ENCODE measurements at places on chromosomes 4 and X.

GRCh38 chr4:84691170-84691691 lies 108.3 kb downstream of the CDS1 start:
- peak; percentile 98 for DNase-seq

DNA sequence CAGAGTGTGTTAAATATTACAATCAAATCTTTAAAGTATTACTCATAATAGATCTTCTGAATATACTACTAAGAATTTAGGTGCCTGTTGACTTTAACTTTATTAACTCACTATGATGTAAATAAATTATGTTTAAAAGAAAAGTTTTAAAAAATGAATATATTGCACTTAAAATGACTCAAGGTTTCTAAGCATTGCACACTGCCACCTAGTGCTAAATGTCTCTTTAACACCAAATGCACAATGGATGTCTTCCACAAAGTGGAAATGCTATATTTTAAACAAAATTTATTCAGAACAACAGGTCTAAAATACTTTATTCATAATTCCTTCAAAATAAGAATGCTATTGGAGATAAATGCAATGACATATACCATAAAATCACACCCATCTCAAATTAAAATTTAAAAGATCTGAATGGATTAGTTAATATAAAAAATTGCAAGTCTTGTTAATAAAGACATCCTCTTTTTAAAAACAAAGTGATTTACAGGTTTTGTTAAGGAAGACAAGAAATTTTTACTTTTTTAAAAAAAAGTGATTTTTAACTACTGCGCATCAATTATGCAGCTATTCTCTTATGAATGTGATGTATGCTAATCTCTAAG lies 5.5 kb downstream of the INPP4B start:
- DNase-seq = peak; percentile 35

DNA sequence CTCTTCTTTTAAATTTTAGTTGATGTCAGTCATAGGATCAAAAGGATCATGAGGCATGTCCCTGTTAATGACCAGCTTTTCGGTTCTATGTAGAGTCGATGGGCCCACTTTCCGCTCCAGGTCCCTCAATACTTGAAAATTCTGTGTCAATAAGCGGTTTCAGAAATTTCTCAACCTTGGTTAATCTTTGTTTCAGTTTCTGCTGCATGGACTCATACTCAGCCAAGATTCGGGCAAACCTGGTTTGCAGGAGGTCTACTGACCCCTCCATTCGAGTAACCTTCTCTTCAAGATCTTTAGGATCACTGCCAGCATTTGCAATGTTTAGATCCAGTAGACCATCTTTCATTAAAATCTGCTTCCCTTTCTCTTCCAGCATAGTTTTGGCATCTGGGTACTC lies 22.0 kb upstream of the NFXL1 start:
- DNase-seq = no peak

GRCh38 chrX:52410439-52411394 lies 41.9 kb downstream of the XAGE2 start:
- no peak for DNase-seq

DNA sequence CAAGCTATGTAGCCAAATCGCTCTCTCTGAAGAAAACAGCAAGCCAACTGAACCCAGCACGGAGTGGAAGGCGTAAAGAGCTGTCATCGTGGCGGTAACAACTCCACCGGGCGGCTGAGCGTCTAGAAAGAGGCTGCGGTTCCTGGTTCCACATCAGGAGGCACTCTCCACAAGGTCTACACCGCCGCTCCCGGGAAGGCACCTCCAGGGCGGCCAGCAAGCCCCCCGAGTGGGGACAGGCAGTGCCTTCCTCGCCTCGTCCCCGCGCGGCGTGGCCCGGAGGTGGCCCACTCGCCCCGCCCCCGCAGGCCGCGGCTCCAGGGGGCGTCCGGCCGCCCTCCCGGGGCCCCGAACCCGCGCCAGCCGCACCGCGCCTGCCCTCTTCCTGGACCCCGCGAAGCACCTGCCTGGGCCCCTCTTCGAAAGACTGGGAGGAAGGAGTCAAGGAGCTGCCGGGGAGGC lies 755 bp downstream of the KLHL8 start:
- peak; percentile 29 for DNase-seq

- peak; percentile 90 for DNase-seq
These were observed 350.3 kb downstream of the PTTG2 start for GRCh38 chr4:38310446-38311043.
